Cardiac fibroblast (primary cell): ENCODE measurements at places on chromosomes 7 and 10.

- DNase-seq, result no peak
Measured at GRCh38 chr10:88385601-88386203, 197.4 kb downstream of the RNLS start.

DNA sequence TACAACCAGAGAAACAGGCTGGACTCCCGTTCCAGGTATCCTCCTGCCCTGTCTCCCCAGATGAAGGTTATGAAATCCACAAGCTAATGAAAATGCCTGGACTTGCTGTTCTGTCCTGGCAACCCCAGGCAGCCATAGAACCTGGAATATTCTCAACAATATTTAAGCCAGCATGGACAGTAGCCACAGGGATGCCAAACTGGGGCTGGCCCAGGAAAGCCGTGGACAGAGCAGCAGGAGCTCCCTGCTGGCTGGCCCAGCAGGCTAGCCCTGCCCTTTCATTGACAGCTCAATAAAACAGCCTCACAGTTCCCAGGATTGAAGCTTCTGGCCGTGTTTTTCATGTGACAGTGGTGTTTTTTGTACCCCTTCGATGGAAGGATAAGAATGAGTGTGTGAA is 230.6 kb downstream of the BMPER start:
- no peak for DNase-seq

- no peak for DNase-seq
Measured at GRCh38 chr10:26331371-26331770, 106.8 kb upstream of the APBB1IP start.

- no peak for DNase-seq
Measured at GRCh38 chr7:52501696-52502095, 533.7 kb upstream of the POM121L12 start.

GRCh38 chr10:123841560-123841959 is 50.0 kb downstream of the CPXM2 start:
- DNase-seq, result no peak

- no peak for DNase-seq
Measured at GRCh38 chr7:4208086-4208485, 474.0 kb upstream of the FOXK1 start.

DNA sequence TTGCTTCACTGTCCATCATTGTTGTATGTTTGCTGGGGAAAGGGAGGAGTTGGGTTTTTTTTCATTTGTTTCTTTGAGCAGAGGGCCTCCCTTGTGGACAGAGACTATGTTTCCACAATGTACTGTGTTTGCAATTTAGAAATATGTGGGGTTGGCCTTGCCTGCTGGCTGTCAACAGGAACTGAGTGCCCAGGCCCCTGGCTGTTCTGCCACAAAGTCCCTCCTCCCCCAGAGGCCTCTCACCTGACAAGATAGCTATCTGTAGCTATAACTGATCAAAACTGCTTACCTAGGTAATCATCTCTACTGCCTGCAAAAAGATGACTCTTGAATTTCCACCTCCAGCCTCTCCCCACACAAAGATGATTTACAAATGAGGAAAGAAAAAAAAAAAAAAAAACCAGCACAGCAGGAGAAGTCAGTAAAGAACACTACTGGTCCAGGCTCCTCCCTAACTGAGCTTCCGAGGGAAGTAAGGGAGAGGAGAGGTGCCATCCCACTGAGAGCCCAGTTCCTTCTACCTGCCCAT is 121.8 kb downstream of the SGMS1 start:
- DNase-seq, result no peak

DNA sequence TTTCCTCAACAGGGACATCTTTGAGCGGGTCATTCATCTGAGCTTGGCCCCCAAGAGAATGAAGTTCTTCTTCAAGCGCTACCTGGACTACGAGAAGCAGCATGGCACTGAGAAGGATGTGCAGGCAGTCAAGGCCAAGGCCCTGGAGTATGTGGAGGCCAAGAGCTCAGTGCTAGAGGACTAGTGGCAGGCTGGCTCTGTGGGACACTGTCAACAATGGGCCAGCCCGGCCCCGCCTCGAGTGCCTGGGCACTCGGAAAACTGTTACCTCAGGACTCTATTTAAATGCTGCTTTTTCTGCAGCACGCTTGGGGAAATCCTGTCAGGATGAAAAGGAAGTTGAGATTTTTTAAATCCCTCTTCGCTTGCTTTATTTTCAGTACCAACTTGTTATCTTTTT is 6.8 kb downstream of the CALHM2 start:
- DNase-seq, result no peak

DNA sequence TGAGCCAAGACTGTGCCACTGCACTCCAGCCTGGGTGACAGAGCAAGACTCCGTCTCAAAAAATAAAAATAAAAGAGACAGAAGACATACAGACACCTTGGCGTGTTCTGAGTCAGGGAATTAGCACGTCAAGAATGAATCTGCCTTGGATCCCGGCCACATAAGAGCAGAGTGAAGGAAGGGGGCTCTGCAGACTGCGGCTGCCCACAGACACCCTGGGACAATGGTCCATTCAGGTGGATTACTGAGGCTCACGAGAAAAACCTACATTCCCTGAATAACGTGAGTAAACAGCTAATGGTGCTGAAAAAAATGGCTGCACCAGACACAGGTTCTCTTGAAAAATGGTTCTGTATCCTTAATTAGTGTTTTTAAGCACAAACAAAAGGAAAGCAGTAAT is 100.1 kb upstream of the FGFR2 start:
- DNase-seq, result no peak

GRCh38 chr7:73995330-73995729 is 32.6 kb upstream of the ELN start:
- peak; percentile 74 for DNase-seq

DNA sequence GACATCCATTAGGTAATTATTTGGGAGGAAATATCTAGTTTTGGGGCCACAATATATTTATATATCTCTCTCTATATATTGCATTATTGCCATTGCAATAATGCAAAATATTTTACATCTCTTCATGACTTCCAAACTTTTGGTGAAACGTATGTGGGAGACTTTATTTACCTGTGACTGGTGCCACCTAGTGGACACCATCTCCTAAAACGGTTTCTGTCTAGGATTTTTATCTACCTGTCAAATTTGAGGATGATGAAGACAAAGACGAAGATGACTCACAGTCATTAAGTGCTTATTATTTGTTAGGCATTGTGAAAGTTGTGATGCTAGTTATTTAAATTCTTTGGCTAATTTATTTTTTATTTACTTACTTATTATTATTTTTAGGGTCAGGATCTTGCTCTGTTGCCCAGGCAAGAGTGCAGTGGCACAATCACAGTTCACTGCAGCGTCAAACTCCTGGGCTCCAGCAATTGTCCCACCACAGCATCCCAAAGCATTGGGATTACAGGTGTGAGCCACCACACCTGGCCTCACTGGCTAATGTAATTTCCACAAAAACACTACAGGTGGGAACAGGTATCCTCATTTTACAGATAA is 18.7 kb upstream of the CBLL1 start:
- DNase-seq, result peak; percentile 83

DNA sequence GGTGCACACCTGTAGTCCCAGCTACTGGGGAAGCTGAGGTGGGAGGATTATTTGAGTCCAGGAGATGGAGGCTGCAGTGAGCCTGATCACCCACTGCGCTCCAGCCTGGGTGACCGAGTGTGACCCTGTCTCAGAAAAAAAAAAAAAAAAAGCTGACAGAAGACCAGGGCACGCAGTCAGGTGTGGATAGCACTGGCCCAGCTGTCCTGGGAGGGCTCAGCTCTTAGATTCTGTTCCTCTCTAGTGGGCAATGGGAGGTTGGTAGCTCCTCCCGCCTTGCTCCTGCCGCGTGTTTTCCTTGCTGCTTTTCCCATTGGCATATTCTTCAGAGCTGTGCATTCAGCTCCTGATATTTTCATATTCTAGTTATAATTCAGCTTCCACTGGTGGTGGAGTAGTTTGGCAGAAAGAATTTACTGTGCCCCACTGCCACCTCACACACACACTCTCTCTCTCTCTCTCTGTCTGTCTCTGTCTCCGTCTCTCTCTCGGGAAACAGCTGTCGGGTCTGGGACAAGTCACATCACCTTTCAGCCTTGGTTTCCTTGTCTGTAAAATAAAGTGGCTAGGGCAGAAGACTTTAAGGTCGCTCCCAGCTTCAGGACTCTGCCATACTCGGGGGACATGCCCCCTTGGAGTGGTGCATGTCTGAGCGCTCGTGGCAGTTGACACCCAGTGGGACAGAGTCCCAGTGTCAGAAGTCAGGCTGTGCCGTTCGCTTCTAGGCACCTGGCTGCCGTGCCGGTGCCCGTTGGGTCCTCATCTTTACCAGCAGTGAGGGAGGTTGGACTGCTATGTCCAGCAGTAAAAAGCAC is 25.9 kb upstream of the ANKRD2 start:
- no peak for DNase-seq

DNA sequence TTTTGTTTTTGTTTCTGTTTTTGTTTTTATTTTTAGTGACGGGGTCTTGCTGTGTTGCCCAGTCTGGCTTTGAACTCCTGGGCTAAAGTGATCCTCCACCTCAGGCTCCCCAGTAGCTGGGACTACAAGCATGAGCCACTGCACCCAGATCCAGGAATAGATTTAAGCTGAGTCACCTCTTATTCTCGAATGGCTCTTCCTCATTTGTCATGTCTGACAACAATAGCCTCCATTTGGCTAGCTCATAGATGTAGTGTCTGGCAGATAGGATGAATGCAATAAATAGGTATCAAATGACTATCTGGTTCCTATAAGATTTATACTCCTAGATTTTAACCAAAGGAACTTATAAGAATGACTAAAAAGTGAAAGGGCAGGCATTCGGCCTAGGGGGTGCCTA is 172.9 kb downstream of the TMEM26 start:
- peak; percentile 5 for DNase-seq

DNA sequence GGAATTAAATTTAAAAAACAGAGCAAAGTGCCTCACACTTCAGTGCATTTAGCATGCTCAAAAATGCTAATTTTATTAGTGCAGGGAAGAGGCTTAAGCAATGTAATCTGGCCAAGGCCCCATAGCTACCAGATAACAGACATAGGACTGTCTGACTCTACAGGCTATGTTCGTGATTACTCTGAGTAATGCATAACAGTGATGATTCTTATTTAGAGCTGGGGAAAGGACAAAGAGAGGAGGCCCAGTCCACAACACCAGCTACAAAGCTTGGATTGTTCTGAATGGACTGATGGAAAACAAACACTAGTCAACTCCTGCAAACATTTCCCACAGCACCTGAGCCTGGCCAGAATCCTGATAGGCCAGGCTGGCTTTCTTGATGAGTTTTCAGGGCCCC is 8.4 kb upstream of the CH25H start:
- peak; percentile 25 for DNase-seq

GRCh38 chr7:17406738-17407137 is 108.3 kb downstream of the AHR start:
- DNase-seq, result peak; percentile 73
